ENCODE measurements at places on chromosomes 11 and 22.

DNA sequence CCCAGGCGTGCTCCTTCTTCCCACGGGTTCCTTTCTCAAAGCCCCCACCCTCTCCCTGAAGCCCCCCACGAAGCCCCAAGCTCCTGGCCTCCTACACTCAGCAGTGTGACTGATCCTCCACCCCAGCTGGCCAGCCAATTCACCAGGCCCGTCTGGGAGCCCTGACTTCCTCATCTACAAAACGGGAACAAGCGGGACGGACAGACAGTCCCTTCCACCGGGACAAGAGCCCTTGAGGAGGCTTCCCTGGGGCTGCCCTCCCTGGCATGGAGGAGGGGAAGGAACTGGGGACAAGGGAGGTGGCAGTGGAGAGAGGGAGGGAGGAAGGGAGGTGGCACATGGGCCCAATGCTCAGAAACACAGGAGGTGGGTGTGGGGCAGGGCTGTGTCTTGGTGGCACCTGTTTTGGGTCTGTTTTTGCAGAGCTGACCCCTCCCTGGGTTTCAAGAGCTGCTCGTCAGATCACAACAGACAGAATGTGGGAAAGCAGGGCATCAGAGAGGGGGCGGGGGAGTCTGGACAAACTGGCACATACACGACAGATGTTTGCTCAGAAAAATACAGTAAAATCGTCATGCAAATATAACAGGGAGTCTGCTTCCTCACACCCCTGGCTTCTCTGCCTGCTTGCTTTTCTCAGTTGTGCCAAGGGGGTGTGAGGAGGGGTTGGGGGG is 56.8 kb downstream of the ELFN2 start:
- DNase-seq, result no peak

GRCh38 chr11:93908689-93909088 is 58.3 kb upstream of the VSTM5 start:
- no peak for DNase-seq

GRCh38 chr11:116506263-116506825 is 266.4 kb downstream of the BUD13 start:
- DNase-seq, result no peak

- DNase-seq, result no peak
Measured at GRCh38 chr11:35664977-35665441, 2.4 kb downstream of the TRIM44 start.

GRCh38 chr11:33307984-33308383 is 50.8 kb downstream of the HIPK3 start:
- no peak for DNase-seq

DNA sequence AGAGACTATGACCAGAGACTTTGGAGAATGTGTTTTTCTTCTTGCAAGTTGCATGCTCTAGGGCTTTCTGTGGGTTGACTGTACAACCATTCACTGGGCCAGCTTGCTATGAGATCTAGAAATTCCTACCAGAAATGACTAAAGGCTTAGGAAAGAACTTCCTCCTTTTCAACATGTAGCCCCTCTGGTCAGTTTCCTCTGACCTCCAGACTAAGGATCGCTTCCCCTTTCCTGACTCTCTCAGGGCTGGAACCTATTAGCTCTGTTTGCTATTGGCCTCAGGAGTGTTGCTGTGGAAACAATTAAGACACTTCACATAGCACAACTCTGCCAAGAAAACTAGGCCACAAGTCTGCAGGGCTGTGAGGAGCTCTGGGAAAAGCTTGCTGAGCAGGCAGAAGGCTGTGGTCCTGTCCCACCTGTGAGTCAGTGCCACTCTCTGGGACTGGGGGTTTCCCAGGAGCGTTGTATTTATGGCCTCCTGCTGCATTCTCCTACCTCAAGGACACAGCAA is 10.7 kb downstream of the CRY2 start:
- DNase-seq, result peak; percentile 7

- no peak for DNase-seq
Measured at GRCh38 chr22:35984183-35985175, 44.1 kb downstream of the RBFOX2 start.

- DNase-seq, result no peak
Measured at GRCh38 chr22:29702931-29703501, 16.8 kb upstream of the CABP7 start.

DNA sequence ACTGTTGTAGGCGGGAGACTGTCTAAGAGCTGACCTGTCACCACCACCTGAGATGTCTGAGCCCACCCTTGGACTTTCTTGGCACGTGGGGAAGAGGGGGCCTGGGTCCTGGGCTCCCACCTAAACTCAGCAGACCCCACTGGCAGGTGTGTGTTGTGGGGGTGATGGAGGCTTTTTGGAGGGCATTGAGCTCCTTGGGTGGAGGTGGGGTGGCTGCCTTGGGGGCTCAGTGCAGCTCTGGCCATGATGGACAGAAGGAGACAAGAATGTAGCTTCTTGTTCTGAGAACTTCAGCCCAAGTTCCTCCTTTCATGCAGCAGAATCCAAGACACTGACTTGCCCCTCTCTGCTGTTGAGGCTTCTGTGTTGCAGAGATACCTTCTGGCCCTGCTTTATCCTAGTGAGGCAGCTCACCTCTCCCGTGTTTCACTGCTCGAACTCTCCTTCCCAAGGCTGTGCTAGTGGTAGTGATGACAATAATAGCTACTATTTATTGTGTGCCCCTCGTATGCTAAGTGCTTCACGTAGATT is 116.6 kb upstream of the OR4B1 start:
- no peak for DNase-seq

GRCh38 chr22:50118557-50119168 is 28.9 kb downstream of the MOV10L1 start:
- DNase-seq, result no peak

DNA sequence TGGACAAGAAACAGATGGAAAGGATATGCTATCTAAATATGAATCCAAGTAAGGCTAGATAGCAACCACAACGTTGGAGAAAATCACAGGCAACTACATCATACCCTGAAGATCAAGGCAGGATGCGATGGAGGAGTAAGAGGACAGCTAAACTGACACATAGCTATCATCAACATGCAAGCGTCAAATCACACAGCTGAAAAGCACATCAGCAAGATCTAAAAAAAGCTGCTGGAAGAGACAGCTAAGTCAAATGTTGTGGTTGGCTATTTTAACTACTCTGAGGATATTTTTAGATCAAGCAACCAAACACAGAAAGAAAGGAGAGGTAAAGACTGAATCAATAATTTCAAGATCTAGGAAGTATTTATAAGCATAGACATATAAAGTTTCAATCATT is 466.9 kb downstream of the BRD1 start:
- no peak for DNase-seq

GRCh38 chr11:57205041-57205641 is 23.4 kb downstream of the LRRC55 start:
- DNase-seq, result peak; percentile 37

- DNase-seq, result no peak
Measured at GRCh38 chr22:37375801-37376200, 51.5 kb downstream of the ELFN2 start.

GRCh38 chr11:17651061-17651460 is 68.3 kb upstream of the MYOD1 start:
- no peak for DNase-seq

DNA sequence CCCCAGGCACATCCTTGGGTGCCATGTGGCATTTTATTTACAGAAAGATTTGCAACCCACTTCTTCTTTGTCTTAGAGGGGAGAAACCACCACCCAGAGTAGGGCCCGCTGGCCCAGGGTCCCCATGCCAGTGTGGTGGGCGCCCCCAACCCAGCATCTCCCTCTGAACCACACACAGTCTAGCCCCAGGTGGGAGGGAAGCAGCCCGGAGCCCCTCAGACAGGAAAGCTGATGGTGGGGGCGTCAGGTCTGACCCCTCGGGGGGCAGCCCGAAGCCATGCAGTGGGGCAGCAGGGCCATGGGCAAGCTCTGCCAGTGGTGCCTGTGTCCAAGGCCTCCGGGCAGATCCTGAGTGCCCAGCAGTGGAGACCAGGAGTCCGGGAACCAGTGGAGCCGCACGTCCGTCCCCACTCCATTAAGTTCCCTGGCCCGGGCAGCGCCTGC is 11.7 kb downstream of the TRPM5 start:
- DNase-seq, result no peak

DNA sequence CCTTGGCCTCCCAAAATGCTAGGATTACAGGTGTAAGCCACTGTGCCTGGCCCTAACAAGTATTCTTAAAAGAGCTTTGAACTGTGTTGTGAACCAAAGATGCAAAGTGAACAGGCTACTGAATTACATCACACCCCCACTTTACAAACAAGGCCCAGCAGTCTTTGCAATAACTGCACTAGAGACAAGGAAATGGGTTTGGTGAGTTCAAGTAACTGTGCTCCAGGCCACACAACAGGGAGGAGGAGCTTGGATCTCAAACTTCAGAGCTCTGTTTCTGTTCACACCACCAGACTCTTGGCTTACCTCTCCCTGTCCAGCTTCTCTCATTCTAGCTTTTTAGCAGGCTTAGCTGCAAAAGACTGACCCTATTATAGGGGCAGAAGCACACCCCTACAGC is 30.4 kb upstream of the RASL10A start:
- DNase-seq, result no peak

- DNase-seq, result no peak
Measured at GRCh38 chr11:116536416-116536815, 236.4 kb downstream of the BUD13 start.

DNA sequence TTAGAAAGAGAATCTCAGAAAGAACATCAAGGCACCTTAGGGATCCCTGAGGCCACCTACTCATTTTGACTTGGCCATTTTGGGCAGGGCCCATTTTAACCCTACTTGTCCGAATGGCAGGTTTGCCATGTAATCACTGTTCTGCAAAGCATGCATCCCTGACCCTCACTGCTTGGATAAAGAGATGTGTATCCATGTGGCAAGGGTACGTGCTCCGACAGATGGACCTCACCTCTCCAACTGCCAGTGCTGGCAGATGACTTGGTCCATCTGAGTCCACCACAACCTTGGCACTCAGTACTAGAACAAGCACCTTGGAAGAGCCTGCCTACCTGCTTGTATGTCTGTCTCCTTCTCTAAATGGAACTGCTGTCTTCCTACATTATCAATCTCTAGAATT is 139.4 kb downstream of the SPATA19 start:
- no peak for DNase-seq

GRCh38 chr11:123742031-123742723 is 717 bp upstream of the ZNF202 start:
- DNase-seq, result peak; percentile 23

DNA sequence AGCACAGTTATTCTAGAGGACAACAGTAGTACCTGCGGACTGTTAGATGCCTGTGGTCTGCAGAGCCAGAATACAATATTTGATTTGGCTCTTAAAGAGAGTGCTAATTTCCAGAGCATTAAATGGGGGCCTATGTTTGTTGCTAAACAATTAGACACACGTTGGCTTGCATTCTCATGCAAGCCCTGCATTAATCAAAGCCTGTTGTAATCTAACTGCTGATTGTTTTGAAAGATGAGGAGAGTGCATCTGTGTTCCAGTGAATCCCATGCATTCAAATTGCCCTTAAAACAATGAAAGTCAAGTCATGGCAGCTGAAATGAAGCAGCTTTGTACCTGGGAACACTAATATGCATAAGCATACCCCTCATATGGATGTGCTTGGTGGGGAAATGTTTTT is 419.4 kb downstream of the DYNC2H1 start:
- DNase-seq, result no peak

GRCh38 chr11:45859661-45860140 is 12.4 kb downstream of the CRY2 start:
- peak; percentile 74 for DNase-seq

- no peak for DNase-seq
Measured at GRCh38 chr22:27726331-27726685, 75.2 kb downstream of the MN1 start.

DNA sequence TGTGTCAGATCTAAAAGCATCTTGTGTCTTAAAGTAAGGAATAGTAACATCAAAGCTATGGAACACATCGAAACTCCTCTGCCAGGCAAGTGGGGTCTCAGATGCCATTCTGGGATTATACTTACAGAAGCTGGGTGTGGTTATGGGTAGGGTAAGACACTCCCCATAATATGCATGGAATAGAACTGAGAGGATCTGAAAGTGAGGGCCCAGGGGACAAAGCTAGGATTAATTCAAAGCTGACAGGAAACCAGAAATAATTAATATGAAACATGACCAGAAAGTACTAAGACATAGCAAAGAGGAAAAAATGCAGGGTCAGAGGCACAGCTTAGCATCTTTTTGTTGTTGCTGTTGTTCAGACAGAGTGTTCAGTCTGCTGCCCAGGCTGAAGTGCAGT is 40.2 kb upstream of the EED start:
- no peak for DNase-seq

DNA sequence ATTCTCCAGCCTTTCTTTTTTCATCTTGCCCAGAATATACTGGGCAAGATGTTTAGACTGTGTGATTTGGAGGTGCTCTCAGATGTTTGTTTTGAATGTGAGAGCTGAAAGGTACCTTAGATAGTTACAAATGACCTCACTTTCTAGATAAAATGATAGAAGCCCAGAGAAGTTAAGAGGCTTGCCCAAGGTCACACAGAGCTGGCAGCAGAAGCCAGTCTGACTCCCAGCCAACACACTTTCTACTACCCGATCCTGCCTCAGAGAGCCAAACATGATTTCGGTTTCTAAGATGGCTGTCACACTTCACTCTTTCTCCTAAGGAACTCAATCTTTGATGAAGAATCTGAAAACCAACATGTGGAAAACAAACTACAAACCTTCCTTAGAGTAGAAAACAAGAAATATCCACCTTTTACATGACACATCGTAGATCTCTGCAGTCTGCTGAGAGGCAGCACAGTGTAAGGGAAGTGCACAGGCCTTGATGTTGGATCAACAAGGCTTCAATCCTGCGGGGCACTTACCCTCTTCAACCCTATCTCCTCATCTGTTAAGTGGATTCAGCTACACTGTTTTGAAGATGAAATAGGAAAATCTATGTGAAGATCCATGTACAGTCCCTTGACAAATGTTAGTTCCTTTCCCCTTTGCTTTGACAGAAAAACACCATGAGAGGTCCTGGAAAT is 58.6 kb downstream of the SYTL2 start:
- DNase-seq, result no peak

DNA sequence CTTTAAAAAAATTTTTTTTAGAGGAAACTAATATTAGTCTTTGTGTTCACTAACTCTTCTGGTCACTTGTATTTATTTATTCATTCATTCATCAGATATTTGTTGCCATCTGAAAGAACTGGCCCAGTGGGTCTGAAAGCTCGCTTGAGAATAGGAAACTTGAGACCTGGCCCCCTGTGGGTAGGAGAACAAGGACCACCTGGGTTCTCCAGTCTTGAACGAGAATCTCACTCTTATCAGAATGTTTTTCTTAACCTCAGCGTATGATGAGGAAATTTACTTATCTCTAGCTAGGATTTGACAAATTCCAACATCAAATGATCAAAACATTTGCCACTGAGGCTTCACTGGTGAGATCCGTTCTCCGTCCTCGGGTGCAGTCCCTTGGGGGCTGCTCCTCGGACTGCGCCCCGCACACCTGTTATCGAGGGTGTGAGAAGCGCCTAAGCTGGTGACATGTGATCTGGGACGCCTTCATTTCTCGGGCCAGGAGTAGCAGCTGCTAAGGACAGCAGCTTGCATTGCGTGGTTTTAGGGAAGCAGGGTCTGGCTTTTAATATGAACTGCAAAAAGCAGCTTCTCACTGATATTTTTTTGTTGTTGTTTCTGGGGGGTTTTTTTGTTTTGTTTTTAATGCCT is 6.3 kb downstream of the C22orf31 start:
- DNase-seq, result peak; percentile 51

All from iPS-NIHi11 (cell line).